ENCODE measurements at places on chromosomes 12 and 14.

- DNase-seq = no peak
Measured at GRCh38 chr12:43425361-43425760, 126.6 kb downstream of the ADAMTS20 start.

- DNase-seq = no peak
Measured at GRCh38 chr14:71049435-71050133, 142.3 kb downstream of the PCNX1 start.

GRCh38 chr14:92861856-92862745, 60.8 kb upstream of the CHGA start:
- DNase-seq = no peak

GRCh38 chr12:131687346-131688125, 23.4 kb upstream of the SFSWAP start:
- no peak for DNase-seq

DNA sequence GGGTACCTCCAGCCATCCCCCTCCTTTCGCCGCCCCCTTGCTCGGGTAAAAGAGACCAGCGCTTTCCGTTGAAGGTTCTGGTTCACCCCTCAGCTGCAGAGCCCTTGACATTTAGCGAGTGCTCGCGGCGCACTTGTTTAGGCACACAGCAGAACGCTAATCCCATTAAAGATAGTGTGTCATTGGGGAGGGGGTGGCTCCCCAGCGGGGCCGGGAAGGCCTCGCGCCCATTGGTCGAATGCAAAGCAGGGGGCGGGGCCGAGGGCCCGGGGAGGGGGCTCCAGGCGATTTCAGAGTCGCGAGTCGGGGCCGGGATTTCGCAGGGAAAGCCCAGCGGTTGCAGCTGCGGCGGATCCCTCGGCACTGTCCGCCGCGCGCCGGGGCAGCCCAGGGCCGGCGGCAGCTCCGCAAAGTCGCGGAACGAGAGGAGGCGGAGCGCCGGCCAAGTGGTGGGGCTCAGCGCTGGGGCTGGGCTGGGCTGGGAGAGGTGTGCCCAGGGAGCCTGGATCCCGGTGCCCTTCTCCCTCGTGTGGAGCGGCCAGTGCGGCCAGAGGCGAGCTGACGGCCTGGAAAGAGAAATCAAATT, 122.9 kb downstream of the TSPAN9 start:
- no peak for DNase-seq

DNA sequence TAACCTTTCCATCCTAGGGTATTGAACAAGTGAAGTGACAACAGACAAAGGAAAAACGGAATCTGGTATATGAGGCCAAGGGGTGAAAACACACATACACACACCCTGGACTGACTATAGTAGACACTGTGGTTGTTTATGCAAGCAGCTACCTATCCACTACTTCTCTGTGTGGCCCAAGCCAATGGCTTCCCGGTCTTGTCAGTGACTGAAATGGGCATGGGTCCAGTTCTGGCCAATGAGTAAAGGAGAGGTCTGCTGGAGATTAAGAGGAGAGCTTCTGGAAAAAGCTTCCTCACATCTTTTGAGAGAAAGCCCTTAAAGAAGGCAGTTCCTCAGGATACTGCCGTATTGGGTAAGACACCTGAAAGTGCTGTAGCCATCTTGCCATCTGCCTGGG, 19.3 kb downstream of the MBIP start:
- DNase-seq = no peak

- DNase-seq = no peak
Measured at GRCh38 chr14:28381656-28382055, 384.9 kb upstream of the FOXG1 start.

GRCh38 chr14:31124197-31124596, 83.4 kb downstream of the HECTD1 start:
- DNase-seq = no peak

- DNase-seq = no peak
Measured at GRCh38 chr12:111597831-111598636, 1.1 kb downstream of the ATXN2 start.

DNA sequence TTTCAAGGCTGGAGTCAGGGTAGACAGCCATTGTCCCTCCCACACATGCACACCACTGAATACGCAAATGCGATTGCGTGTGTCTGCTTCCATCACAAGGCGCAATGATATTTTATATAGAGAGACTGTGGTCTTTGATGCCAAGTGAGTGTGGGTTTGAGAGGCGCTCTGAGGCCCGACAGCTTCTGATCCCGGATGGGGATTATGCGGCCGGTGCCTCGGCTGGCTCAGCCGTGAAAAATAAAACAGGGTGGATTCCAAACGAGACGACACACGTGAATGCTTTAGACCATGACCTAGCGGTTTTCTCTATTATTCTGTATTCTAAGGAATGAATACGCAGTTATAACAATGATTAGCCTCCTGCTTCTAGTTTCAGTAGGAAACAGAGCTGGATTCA, 72.5 kb downstream of the TMEM132D start:
- DNase-seq = no peak

DNA sequence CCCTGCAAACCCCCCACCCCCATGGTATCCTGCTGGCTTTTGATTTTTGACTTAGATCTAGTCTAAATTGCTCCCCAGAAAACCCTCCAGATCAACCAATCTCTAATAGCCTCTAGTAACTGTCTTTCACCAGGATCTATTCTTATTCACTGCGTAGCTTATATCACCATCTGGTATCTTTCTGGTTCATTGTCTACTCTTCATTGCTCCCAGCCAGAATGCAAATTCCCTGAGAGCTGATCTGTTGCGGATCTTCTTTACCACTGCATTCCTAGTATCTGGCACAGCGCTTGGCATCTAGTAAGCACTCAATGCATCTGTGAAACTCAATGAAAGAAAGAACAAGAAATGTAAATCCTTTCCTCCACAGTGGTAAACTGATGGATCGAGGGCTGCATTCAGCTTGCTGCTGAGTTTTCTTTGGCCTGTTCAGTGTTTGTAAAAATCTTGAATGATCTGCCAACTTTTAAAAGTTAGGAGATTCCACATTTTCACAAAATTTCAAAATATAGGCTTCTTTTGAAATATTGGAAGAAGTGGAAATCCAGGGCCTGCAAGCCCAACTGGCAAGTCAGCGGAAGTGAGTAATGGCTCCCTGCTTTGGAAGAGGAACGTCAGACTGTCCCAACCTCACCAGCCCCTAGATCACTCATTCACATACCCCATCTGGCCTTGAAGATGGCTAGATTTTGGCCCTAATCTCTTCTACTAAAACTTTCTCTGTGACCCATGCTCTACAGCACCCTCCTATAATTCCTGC, 274.2 kb downstream of the SSPN start:
- no peak for DNase-seq

DNA sequence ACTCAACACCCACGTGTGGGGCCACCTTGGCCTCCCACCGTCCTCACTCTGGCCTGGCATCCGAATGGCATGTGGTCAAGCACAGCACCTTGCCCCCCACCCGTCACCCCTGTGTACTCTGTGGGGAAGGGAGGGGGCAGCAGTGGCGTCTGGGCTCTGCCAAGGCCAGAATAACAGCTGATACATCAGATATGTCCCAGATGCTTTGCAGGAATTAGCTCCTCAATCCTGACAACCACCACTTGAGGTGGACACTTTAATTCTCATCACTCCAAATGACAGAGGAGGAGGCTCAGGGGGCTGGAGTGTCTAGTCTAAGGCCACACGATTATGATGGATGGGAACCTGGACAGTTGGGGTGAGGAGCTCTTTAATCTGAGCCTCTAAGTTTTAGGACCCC, 1.7 kb upstream of the KRT80 start:
- DNase-seq = no peak

- no peak for DNase-seq
Measured at GRCh38 chr14:57486767-57487379, 6.8 kb downstream of the CCDC198 start.

DNA sequence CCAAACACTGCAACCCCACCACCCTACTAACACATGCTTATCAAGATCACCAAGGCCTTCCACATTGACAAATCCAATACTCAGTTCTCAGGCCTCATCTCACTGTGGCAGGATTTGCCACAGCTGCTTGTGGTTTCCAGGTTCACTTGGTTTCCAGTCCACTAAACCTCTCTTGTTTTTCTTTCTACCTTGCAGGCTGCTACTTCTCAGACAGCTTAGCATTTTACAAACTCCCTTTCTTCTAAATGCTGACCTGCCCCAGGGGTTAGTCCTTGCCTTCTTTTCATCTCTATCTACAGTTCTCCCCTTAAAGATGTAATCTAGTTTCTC, 84.1 kb downstream of the BCAT1 start:
- no peak for DNase-seq

DNA sequence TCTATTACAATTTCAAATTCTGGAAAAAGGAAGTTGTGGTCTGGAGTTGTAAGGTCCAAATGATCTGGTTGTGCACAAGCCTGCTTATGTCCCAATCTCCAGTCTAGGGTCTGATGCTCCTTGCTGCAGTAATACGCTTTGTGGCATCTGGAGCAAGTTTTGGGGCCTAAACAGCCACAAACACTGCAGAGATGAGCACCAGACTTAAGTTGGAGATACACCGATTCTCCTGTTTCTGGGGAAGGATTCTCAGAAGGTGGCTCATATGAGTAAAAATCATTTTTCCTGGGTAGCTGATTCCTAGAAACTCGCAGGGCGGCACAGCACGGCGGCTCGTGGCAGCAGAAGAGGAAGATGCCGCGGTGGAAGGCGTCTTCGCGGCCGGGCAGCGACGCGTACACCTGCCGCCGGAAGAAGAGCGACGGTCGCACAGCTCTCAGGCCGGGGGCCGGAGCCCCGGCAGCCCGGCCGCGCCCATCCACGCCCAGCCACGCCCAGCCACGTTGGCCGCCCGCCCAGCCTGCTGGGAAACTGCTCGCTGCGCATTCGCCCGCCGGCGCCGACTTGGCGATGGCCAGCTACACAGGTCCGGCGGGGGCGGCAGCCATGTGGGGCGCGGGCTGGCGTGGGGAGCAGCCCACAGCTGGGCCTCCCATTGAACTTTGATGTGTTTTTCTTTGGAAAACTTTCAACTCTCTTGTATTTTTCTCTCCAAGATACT, 129.0 kb downstream of the ASCL4 start:
- peak; percentile 61 for DNase-seq

- no peak for DNase-seq
Measured at GRCh38 chr14:54483846-54484245, 4.9 kb downstream of the GMFB start.

DNA sequence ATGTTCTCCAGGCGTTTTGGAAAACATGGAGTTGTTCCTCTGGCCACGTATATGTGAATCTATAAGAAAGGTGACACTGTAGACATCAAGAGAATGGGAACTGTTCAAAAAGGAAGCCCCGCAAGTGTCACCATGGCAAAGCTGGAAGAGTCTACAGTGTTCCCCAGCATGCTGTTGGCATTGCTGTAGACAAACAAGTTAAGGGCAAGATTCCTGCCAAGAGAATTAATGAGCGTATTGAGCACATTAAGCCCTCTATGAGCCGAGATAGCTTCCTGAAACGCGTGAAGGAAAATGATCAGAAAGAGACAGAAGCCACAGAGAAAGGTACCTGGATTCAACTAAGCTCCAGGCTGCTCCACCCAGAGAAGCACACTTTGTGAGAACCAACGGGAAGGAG, 92.5 kb upstream of the EIF5 start:
- no peak for DNase-seq

DNA sequence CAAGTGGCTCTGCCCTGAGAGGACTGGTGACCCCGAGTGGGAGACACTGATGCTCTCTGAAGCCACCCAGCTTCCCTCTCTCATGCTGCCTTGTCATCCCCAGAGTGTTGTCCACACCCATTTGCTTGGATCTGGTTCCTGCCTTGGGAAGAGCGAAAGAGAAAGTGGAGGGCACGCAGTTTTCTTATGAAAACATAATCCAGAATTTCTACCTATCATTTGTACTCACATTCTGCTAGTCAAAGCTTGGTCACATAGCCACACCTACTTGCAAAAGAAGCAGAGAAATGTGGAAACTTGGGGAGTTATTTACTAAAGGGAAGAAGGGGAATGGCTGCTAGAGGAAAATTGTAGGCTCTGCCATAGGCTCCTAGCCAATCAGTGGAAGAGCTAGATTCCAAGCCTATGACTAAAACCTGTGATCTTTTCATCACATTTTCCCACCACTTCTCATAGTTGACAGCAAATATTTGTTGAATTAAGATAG, 326.3 kb downstream of the ZFP36L1 start:
- no peak for DNase-seq

- DNase-seq = no peak
Measured at GRCh38 chr14:95340201-95340697, 20.5 kb upstream of the CLMN start.

GRCh38 chr12:79174626-79175025, 310.1 kb downstream of the SYT1 start:
- DNase-seq = no peak

- no peak for DNase-seq
Measured at GRCh38 chr14:105197211-105197641, 16.1 kb upstream of the NUDT14 start.

GRCh38 chr12:25718081-25718731, 165.1 kb upstream of the LMNTD1 start:
- DNase-seq = no peak

DNA sequence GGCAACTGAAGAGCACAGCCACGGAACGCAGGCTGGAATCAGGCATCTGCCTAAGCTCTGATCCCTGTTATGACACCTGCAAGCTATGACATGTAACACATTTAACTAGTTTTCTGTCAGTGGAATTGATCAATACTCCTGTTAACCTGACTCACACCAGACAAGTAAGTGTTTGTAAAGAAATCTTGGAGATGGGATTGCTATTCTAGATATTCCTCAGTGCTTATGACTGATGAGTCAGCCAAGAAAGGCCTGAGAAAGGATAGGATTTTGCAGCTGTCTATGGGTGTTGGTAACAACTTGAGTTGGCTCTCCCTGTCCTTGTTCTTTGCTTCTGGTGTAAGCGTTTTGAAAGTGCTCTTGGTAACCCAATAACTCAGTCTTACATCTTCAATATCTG, 110.5 kb downstream of the GPR135 start:
- no peak for DNase-seq

DNA sequence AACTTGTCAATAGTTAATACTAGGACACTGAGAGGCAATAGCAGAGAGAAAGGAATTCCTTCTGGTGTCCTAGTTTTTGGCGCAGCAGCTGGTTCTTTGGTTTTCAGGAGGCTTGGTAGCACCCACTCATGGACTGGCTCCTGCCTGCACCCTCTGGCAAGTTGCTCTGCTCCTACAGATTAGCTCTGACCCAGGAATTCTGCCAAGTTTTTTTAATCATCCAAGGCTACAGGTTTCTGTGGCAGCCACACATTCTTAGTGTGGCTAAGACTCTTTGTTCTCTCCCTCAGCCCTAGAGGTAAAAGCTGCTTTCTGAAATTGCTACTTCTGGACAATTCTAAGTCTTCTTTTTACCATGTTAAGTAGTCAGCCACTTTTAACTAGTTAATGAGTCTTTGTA, 72.0 kb upstream of the FKBP4 start:
- no peak for DNase-seq

DNA sequence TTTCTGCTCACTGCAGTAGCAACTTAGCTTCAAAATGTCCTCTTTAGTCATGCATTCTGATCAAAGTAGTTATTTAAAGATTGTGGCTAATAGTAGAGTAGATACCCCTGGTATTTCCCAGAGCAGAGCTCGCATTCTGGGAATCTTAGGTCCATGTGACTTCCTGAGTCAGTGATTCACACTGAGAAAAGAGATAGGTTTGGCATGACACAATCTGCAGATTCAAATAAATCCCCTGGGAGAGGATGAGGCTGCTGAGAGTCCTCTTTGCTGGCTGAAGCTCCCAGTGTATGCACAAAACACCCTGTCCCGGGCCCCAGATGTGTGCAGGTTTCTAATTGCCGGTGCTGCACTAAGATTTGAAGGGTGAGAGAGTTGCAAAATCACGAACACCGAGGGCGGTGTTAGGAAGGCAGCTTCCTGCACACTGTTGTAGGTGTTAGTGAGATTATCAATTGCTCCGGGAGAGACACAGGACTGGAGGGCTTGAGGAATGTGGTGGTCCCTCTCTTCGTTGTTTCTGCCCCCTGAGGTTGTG, 233.2 kb downstream of the NRXN3 start:
- no peak for DNase-seq

- no peak for DNase-seq
Measured at GRCh38 chr14:92719421-92719820, 29.0 kb downstream of the LGMN start.

Data from stimulated activated CD4-positive, alpha-beta T cell treated with anti-CD3 and anti-CD28 coated beads, Interleukin-4, amount 100 ng/mL, for 48 hours (primary cell).